ENCODE measurements at places on chromosomes 2 and 18.

GRCh38 chr2:190454795-190455194, 46.6 kb downstream of the MFSD6 start:
- no peak for DNase-seq

DNA sequence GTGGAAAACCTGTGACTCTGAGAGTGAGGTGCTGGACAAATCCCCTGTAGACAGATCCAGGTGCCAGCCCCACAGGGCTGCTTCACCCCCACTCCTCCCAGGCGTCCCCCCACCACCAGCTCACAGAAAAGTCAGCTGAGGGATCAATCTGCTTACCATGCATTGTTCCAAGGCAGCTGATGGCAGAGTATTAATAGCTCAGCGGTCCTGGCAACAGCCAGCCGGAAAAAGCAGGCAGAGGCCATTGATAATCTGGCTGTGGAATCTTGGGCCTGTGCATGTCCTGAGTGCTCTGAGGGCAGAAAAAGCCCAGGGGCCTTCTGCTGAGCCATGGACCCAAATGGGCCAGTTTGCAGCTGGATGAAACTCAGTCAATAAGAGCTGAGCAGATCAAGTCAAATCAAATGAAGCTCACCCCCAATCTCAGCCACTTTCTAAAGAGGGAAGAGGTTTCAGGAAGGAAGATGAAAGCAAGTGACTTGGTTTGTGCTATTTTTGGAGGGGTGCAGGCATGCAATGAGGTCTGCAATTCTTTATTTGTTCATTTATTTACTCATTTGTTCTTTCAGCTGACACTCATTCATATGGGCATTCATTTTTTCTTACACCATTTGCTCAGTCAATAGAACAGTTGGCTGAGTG, 63.4 kb downstream of the GYPC start:
- DNase-seq: no peak

DNA sequence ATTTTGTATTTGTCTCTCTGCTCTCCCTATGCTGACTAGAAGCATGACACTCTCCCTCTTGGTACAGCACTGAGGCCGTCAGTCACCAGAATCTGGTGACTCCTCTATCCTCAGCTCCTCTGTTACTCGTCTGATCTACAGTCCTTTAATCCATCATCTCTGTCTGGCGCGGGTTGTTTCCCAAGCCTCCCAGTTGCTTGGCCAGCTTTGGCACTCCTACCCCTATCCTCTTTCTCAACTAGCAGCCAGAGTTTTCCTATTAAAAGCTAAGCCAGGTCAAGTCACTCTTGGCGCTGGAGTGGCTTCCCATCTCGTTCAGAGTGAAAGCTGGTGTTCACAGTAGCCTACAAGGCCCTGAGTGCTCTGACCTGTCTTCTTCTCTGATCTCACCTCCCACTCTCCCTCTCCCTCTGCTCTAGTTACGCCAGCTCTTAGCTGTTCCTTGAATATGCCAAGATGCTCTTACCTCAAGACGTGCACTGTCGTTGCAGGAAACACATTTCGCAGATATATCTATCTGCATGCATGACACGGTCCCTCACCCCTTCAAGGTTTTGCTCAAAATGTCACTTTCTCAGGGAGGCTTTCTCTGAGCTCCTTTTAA, 41.8 kb upstream of the PSME4 start:
- DNase-seq: no peak

DNA sequence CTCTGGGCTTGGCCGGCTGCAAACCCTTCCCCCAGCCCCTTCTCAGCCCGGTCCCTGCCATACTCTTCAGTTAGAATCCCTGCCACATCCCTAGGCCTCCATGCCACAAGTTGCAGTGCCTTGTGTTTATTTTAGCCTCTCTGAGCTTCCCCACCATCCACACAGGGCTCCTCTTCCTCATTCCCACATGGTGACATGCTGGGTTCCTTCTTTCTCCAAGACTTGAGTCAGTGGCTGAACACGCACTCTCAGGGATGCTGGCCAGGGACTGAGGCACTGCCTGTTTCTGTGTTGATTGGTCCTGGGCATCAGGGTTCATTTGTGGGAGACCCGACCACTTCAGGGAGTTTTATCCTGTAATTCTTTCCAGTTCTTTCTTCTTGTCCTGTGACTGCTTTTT, 56.3 kb downstream of the KCNS3 start:
- no peak for DNase-seq

- no peak for DNase-seq
Observed at GRCh38 chr2:140542627-140543026, 1588.2 kb downstream of the LRP1B start.
